ENCODE measurements at places on chromosomes 12 and 14. TPM values are rescaled to one million over a fixed set of nuclear protein-coding genes. Genes with fewer than 3 reads are reported as not detected.

Gene COX8C
- total RNA-seq, result not detected

Gene GRIP1
- total RNA-seq, result 18.4 TPM

Gene USP44
- 2.8 TPM for total RNA-seq

Gene KCTD10
- 72.1 TPM for total RNA-seq

Gene PRH1
- 28.7 TPM for total RNA-seq

Gene SCYL2
- total RNA-seq, result 41.7 TPM

Gene ZFHX2
- total RNA-seq, result 4.9 TPM

Gene SIX6
- total RNA-seq, result not detected

Gene NGB
- total RNA-seq, result not detected

Gene RD3L
- total RNA-seq, result not detected

Gene SPRING1
- 49.4 TPM for total RNA-seq

Gene CCDC60
- not detected for total RNA-seq

Gene TMEM121
- 3.1 TPM for total RNA-seq

Gene TDRD9
- total RNA-seq, result 6.6 TPM

Gene CLEC4D
- total RNA-seq, result 0.41 TPM

Gene SLC4A8
- 2.4 TPM for total RNA-seq

Gene TRIAP1
- total RNA-seq, result 15.6 TPM

Gene KRT2
- not detected for total RNA-seq

Gene TMTC1
- 58.8 TPM for total RNA-seq

Gene RTL1
- not detected for total RNA-seq

DNA sequence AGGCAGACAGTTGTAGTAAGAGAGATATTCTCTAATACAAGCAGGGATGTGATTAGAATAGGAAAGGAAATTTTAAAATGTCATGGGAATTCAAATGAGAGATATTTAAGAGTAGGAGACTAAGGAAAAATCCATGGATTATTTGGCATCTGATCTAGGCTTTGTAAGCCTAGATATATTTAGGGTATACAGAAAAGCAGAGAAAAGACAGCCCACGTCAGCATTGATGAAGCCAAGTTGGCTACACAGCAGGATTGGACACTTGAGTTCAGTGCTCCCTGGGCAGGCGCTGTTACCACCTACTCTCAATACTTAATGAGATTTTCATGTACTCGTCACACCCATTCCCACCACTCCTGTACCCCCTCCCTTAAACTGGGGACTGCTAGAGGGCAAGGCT is 1.7 kb upstream of the KCNJ8 start:
- DNase-seq, result no peak

- no peak for DNase-seq
Observed at GRCh38 chr12:54721312-54721711, 73.1 kb upstream of the DCD start.

DNA sequence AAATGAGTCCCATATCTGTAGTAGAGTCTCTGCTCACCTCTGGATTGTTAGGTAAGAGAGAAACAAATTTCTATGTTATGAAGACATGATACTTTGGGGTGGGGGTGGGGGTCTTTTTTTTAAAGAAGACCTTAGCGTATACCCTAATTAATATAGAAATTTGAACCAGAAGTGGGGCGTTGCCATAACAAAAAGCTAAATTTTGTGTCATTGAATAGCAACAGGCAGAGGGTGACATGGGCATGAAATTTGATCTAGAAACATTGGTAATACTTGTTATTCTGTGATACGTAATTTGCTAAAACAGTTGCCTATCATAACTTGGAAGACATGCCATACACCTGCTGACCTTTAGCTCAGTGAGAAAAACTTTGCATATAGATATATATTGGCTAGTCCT is 92.3 kb upstream of the SLC38A2 start:
- no peak for DNase-seq

GRCh38 chr14:105184461-105184860 is 3.3 kb upstream of the NUDT14 start:
- DNase-seq, result no peak

DNA sequence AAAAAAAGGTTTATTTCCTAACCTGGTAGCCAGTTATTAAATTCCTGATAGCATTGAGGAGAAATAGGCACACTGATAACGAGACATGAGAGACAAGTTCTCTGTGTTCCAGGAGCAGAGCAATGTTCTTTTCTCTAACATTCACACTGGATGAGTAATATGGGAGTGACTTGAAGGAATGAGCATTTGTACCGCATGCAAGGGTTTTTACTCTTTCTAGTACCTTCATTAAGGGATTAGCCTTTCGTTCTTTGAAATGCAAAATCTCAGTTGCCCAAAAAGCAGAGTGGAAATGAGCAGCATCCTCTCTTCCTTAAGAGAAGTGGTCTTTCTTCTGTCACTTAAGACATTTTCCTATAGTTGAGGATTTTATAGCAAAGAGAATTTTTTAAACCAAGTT is 54.7 kb downstream of the FGD4 start:
- DNase-seq, result no peak

DNA sequence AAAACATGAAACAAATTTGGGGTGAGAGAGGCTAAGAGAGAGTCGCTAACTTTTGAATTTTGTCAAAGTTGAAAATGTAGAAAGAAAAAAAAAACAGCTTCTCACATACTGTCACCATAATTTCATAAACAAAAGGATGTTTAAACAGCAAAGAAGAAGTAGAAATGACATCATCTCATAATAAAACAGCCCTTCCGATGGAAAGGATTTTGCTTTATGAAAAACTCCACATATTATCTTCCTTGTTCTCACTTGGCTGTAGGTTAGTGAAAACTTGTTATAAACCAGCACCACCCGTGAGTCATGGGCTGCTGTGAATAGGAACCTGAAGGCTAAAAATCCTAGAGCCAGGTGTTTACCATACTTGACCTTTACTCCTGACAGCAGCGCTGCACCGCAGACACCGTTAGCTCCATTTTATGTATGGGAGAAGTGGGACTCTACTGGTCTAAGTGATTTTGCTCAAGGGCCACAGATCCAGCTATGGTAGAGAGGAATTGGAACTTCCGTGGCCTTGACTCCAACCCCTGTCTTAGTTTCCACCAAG is 63.0 kb upstream of the VRK1 start:
- DNase-seq, result no peak

DNA sequence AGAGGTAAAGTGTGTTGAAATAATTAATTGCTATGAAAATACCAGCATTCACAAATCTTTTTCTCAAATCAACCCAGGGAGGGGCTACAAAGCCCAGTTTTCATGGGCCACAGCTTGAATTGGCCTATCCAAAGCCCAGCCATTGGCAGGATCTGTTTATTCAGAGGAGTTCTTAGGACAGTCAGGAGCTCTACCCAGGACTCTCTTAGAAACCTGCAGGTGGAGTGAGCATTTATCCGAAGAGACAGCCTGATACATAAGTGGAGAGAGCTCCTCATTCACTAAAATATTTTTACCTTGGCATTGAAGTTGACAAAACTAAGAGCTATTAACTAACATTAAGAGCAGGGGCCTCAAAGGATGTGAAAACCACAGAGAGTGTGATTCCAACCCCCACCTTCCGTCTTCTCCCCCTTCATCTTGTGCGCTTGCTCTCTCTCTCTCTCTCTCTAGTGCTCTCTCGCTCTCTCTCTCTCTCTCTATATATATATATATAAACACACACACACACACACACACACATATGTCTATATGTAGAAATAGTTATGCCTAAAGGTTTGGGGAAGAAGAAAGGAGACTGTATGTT is 315.5 kb downstream of the SNAPC1 start:
- DNase-seq, result no peak

DNA sequence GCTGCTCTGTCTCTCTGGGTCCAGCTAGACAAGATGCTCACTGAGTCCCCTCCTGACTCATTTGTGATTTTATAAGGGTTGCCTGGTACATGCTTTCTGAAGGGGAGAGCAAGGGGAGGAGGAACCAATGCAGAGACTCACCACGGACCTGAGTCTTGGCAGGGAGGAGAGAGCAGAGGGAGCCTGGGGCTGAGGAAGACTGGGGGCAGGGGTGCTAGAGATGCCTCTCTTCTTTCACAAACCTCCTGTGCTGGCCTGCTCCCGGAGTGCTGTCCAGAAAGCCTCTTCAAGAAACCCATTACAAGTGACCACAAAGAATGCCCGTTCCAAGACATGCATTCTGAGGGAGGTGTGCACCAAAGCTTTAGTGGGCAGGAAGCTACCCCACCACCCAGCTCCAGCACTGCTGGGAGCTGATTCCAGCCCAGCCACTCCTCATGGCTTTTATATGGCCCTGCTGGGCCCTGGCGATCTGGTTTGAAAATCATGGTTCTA is 33.1 kb upstream of the DICER1 start:
- no peak for DNase-seq

- no peak for DNase-seq
Observed at GRCh38 chr14:37045340-37046061, 126.9 kb downstream of the SLC25A21 start.

- no peak for DNase-seq
Observed at GRCh38 chr14:104654119-104654518, 35.3 kb upstream of the INF2 start.

DNA sequence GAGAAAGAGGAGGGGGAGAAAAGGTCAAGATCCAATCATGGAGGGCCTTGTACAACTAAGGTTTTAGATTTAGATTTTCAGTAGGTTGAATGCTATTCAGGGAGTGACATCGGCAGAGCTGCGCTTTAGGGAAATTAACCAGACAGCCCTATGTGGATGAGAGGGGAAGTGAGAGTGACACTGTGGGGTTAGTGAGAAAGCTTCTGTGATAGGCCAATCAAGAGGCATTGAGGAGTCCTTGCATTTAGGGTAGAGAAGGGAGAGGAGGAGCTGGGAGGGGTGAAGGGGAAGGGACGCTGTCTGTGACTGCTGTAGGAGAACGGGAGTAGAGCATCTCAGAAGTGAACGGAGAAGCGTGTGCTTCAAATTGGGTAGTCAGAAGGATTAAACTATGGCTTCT is 3.4 kb downstream of the HSD17B6 start:
- no peak for DNase-seq

- no peak for DNase-seq
Observed at GRCh38 chr12:104420868-104421267, 35.9 kb upstream of the CHST11 start.

- no peak for DNase-seq
Observed at GRCh38 chr14:88765130-88765529, 27.6 kb downstream of the EML5 start.

DNA sequence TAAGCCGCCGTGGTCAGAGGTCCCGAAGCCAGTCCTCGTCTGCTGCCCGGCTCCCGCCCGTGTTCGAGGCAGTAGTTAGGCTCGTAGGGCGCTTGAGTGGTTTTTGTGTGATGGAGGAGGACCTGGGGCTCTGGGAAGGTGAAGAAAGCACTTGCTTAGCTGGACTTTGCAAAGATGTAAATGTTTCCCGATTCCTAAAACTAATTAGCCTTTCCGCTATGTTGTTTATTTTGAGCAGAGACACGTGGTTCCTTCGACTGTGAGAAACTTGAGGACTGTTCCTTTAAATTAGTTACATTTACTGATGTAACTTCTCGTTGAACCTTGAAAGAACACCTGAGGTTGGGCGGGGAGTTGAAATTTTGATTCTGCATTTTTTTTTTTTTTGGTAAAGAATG is 33.9 kb downstream of the MIA2 start:
- DNase-seq, result no peak

- DNase-seq, result no peak
Observed at GRCh38 chr12:101924618-101925017, 47.2 kb downstream of the DRAM1 start.

GRCh38 chr12:100927826-100928225 is 133.2 kb downstream of the ANO4 start:
- DNase-seq, result no peak

GRCh38 chr12:117689857-117690256 is 278.9 kb downstream of the KSR2 start:
- no peak for DNase-seq

- peak; percentile 21 for DNase-seq
Observed at GRCh38 chr12:82663893-82664292, 22.8 kb upstream of the TMTC2 start.

- DNase-seq, result no peak
Observed at GRCh38 chr12:77357655-77358054, 292.3 kb upstream of the E2F7 start.

- DNase-seq, result peak; percentile 88
Observed at GRCh38 chr12:51270067-51270950, at the start of gene SMAGP. Gene SMAGP, minus strand, starts transcription at chr12:51270415. Its CDS starts 1,137 bp downstream, at chr12:51269278.

DNA sequence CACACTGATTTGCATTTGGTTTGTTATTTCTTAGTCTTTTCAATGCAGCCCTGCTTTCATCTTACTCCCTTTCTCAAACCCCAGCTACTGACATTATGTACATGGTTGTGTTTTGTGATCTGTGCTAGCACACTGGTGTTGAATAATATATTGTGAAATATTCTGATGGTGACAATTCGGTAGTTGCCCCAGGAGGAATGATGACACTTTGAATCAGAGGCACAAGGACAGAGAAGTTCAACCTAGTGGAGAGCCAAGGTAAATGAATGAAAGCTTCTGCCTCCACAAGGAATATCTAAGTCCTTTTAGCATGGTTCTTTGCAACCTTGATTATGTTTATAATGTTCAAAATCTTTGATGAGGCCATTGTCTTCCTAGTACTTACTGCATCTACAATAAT is 159.9 kb downstream of the PDE3A start:
- DNase-seq, result no peak

DNA sequence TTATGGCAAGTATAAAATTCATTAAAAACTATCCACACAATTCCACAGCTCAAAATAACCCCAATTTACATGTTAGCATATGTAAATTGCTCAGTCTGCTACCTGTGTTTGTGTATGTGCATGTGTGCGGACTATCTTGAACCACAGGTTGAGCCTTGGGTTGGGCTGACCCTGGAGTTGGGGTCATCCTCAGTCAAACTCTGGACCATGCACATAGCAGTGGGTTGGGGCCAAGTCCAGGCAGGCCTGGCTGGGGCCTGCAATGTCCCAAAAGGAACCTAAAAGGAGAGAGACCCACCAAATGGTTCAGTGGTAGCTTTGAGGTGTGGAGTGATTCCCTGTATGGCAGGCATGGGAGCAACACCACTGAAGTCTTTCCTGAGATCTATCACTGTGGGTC is 156.1 kb downstream of the FOXN3 start:
- DNase-seq, result no peak

GRCh38 chr12:76690921-76691700 is 72.8 kb upstream of the ZDHHC17 start:
- no peak for DNase-seq

- DNase-seq, result peak; percentile 78
Observed at GRCh38 chr12:120677765-120678473, 9.0 kb upstream of the MLEC start.

DNA sequence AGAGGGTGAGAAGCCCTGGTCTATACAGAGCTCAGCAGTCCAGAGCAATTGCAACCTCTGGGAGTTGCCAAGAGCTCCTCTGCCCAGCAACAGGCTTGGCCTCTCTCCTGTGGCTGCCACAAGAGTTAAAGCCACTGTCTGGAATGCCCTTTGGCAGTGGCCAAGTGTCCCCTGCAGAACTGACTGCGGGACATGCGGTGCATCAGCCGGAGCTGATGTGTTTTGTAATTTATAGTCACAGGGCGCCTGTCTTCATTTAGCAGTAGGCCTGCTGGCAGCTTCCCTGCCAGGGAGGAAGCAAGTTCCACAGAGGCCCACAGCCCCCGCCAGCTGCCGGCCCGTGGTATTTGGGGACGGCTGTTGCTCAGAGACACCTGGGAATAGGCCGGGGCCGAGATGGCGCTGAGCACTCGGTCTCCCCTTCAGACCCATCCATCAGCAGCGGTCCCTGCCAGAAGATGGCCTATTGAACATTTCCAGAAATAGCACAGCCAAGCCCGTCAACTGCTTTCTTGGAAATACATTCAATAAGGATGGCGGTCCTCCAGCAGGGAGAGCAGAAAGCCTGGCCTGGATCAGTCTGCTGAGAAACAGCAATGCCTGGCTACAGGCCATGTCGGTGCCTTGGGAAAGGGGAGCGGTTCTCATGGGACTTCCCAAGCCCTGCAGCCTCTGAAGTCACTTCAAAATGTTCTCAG is 217.4 kb downstream of the CRADD start:
- peak; percentile 89 for DNase-seq

Data from kidney (tissue), 22 donors.